ENCODE measurements at places on chromosomes 16 and 17.

- no peak for DNase-seq
Observed at GRCh38 chr16:13186813-13187212, 285.4 kb downstream of the SHISA9 start.

DNA sequence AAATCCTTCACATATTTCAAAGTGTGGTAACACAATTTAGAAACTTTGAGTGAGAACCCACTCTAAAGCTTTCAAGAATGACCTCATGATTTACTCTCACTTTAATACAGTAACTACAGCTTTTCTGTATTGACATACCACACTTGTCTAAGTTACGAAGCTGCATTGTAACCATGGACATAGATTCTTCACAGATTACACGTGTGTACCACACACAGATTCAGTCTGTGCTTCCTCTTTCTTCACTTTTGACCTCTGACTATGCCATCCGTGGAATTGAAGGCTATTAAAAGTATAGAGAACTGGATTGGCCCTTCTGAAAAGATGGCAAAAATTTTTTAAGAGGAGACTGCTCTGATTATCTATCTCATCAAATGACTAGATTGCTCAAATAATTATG is 172.7 kb downstream of the TANC2 start:
- no peak for DNase-seq

DNA sequence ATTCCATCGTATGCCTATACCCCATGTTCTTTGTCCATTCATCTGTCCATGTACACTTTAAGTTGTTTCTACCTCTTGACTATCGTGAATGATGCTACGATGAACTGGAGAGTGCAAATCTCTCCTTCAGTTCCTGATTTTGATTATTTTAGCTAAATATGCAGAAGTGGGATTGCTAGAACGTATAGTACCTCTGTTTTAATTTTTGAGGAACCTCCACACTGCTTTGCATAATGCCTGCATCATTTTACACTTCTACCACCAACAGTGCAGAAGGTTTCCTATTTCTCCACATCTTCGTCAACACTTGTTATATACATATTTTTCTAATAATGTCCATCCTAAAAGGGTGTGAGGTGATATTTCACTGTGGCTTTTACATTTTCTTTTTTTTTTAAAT is 43.9 kb downstream of the SDR42E1 start:
- no peak for DNase-seq

DNA sequence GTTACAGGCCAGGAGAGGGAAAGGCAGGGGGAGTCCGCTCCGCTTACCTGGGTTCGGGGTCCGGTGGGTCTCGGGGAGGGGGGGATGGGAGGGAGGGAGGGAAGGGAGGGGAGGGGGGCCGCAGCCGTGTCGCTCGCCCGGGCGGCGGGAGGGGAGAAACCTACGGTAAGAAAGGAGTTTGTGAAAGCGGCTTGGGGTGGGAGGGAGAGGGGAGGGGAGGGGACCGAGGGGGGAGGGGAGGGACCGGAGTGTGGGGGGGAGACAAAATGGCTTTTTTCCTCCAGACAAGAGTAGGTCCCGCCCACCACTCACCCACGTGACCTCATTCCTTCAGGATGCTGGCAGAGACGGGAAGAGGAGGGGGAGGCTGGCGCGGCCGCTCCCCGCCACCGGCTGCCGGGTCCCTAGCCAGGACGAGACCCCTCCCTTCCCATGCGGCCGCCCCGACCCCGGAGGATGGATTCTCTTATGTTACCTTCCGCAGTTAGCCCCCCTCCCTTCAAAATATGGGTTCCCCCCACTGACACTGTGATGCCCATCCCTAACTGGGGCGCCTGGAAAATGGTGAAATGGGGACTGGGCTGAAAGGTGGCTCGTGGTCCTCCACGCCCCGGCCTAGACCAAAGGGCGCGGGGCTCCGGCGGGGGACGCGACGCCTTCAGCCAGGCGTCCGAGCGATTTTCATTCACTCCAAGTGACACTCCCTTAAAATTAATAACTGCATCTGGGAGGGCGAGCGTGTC is at the start of gene PCGF2:
TSS of gene PCGF2 (minus strand) at position 188 of the 743 bp plus-strand sequence. CDS start 7,934 bp downstream, outside the sequence.
- no peak for DNase-seq

DNA sequence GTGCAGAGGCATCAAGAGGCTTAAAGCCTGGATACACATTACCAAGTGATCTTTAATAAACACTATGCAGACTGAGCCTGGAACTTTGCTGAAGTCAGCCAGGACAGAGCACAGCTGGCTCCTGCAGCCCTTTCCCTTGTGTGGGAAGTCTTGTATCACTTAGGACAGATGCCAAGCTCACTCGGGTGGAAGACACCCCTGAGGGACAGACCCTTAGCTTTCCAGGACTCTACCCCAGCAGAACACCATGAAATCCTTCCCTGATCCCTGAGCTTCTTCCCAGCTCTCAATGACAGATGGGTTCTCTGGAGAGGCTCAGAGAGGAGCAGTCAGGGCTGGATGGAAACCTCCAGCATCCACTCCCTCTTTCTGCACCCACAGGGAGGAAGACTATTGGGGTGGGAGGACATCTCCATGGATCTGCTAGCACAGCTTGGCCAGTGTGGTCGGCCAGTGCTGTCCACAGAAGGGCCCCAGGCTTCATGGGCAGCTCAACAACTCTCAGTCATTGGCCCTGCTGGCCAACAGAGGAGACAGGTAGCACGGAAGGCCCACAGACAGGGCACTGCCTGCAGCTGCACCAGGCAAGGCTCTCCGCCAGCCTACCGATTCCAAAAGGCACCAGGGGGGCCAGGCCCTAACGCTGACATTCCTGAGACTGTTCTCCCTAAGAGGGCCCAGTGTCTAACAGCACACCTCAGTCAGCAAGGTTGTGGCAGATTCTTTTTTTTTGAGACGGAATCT is 15.9 kb downstream of the RAB5C start:
- no peak for DNase-seq

GRCh38 chr17:39555368-39555767 is 52.4 kb downstream of the NEUROD2 start:
- DNase-seq, result no peak

- DNase-seq, result no peak
Observed at GRCh38 chr16:10760858-10761257, 17.2 kb downstream of the NUBP1 start.

GRCh38 chr17:56131431-56131830 is 21.8 kb upstream of the ANKFN1 start:
- no peak for DNase-seq

DNA sequence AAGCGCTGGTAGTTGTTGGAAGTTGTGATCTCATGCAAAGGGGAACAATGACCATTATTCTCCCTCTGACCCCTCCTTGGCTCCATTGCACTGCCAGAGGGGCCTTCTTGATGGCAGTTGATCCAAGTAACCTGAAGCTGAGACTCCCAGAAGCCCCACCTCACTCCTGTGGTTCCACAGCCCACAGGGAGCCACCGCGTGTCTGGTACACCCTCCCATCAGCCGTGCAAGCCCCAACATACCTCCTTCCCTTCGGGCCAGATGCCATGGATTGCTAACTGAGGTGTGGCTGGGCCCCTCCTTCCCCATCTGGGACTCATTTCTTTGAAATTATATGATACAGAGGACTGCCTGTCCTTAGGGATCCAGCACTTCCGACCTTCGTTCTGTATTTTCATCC is 17.8 kb downstream of the SAP30BP start:
- no peak for DNase-seq

DNA sequence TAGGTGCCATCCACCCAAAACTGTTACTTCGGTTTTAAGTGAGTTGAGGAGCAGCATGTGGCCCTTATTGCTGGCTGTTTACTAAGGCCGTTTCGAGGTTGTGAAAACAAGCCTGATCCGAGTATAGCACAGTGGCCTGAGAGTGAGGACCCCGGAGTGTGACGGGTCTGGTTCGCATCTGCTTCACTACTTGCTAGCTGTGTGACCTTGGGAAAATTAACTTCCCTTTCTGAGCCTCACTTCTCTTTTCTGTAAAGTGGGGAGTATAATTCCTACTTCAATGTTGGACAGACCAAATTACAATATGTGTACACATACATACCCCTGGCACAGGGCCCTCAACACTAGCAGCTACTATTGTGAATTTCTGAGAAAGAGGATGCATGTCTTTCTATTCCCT is 11.7 kb upstream of the HEATR6 start:
- DNase-seq, result no peak

DNA sequence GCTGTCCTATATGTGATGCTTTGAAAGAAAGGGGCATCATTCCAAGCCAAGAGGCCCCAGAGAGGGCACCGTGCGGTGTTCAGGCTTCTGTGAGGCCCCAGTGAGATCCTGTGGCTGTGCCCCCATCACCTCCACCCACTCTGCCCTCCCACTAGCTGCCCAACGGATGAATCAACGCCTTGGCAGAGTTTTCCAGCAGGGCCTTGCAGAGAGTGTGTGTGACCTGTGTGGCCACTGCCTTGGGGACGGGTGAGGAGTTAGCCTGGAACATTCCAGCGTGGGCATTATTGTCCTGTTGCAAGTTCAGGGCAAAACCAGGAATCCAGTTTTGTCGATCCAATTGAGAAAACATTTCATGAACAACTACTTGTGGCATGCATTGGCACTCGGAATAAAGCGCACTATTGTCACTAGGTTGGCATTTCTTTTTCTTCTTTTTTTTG is 53.7 kb downstream of the SF3B3 start:
- DNase-seq, result no peak

DNA sequence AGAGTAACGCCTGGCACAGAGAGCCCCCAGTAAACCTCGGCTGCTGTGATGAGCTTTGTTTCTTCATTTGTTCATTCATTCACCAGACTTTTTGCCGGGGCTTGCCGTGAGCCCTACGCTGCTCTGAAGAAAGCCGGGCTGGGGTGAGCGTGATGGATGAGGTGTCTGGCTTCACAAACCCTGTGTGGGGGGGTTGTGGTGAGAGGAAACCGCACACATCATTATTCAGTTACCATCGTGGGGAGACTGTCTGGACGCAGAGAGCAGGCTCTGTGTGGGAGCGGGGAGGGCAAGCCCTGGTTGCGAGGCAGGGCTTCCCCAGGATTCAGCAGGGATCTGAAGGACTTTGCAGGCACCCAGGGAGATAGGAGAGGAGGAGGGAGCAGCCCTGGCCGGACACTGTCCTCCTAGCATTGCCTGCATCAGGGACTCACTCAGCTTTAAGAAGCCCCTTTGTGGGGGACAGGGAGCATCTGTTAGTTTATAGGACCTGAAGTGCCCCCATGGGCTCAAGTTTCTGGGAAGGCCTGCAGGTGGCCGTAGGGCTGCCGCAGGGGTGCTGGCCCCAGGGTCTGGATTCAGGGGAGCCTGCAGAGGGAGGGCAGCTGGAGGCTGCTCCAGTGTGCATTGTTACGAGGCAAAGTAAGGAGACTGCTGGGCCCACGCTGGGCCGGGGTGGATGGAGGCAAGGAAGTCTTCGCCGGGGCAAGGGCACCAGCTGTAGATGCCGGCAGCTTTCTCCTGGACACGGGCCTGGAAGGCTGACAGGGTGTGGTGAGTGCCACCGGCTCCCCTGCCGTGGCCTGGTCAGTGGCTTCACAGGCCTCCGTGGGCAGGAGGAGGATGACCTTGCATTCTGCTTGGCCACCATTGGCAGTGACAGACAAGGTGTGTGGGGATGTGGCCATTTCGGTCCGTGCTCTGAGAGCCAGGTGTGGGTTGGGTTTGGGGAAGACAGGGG is 334.5 kb downstream of the SEC14L1 start:
- DNase-seq, result peak; percentile 61

GRCh38 chr16:83928341-83929055 is 24.5 kb upstream of the OSGIN1 start:
- no peak for DNase-seq

DNA sequence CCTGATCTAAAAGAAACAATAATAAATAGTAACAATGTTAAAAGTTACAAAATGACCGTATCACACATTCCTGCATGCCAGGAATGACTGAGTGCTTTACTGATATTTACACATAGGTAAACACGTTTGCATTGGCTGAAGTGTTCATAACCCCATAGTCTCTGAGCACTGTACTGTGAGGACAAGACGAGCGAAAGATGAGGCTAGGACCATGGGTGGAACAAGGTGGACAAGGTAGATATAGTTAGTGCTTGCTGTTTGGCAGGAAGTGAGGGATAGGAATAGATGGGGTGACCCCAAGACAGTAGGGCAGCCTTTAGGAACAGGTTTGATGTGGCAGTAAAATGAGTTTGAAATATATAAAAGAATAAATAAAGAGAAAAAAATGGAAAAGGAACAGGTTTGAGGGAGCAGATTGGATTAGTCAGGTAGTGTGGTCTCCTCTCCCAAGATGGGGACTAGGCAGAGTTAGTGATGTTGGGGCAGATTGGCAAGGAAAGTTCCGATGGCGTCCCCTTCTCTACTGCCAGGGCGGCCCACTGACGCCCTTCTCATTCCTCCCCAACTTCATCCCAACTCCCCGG is 452 bp upstream of the E2F4 start:
- no peak for DNase-seq

- DNase-seq, result no peak
Observed at GRCh38 chr16:84751241-84751640, 51.4 kb downstream of the USP10 start.

DNA sequence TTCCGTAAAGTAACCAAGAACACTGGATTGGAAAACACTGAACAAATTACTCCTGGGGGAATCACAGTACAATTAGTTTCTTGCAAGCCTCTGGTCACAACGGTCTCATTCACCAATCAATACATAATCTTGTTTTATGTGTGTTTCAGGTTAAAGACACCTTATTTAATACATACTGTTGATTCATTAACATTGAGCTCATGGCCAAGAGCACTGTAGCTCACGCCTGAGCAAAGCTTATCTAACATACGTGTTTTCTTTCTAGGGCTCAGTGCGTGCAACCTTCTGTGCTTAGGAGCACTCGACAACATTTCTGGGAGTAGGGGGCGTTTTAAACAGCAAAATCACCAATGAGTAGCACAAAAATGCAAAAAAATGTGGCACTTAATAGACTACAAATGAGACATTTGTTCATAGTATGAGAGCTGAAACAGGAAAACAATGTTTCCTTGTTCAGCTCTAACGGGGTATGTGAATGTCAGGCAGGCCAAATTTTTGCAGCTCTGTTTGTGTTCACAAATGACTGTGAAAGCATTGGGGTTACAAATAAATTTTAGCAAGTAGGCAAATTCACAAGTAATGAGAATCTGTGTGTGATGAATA is 206.2 kb downstream of the CNTNAP4 start:
- no peak for DNase-seq

DNA sequence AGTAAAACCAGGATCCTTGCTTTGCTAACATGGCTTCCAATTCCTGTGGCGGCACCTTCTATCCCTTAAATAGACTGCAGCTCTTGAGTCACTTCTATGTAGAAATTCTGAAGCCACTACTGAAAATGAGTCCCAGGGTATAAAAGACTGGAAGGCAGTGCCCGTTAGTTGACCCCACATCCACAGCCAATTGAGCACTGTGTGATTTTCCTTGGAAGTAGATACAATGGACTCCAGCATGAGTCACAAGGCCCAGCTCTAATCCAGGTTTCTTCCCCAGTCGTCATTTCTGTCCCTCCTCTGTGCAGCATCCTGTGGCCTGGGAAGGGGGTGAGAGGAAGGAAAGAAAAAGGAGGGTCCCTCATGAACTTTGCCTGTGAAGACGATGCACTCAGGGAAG is 69.5 kb downstream of the HLF start:
- DNase-seq, result no peak

DNA sequence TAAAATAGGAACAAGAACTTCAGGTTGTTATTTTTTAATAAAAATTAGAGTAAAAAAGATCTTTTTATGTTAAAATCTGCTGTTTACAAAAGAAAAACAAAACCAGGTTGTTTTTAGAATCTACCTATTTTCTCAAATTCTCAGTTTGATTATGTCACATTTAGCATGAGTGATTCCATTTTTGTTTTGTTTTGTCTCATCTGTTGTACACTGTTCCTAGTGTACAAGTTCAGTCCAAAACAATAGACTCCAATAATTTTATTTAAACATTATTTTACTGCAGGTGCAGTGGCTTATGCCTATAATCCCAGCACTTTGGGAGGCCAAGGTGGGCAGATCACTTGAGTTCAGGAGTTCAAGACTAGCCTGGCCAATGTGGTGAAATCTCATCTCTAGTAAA is 2142.7 kb downstream of the TP53TG3F start:
- DNase-seq, result no peak

GRCh38 chr16:728131-728889 is 1.4 kb downstream of the HAGHL start:
- DNase-seq, result no peak

All from activated CD8-positive, alpha-beta memory T cell treated with anti-CD3 and anti-CD28 coated beads for 4 hours (primary cell).